A375 (cell line): ENCODE measurements at places on chromosomes 6 and 20. TPM values are rescaled to one million over a fixed set of nuclear protein-coding genes. Genes with fewer than 3 reads are reported as not detected.

PHACTR1 gene
- 0.23 and 0.61 TPM in 2 replicates for total RNA-seq

RBPJL gene
- not detected in 2 replicates for total RNA-seq

RGS17 gene
- 0.53 and 2.1 TPM in 2 replicates for total RNA-seq

LGSN gene
- not detected in 2 replicates for total RNA-seq

POM121L2 gene
- not detected in 2 replicates for total RNA-seq

VSTM2L gene
- 0.19 TPM in 1 of 2 replicates, not detected in the other for total RNA-seq

CD40 gene
- total RNA-seq: 5.4 and 6.1 TPM in 2 replicates

KHDC1L gene
- total RNA-seq: not detected in 2 replicates

GLP1R gene
- total RNA-seq: not detected in 2 replicates

NRSN1 gene
- total RNA-seq: not detected in 2 replicates

CDSN gene
- not detected in 2 replicates for total RNA-seq

HRH3 gene
- total RNA-seq: not detected in 2 replicates

OR2J3 gene
- total RNA-seq: not detected in 2 replicates

MLIP gene
- 0.49 TPM in 1 of 2 replicates, not detected in the other for total RNA-seq

PRICKLE4 gene
- total RNA-seq: not detected in 2 replicates

RAB23 gene
- total RNA-seq: 3.6 and 5.2 TPM in 2 replicates

PRPH2 gene
- not detected in 2 replicates for total RNA-seq

AIF1 gene
- not detected in 2 replicates for total RNA-seq

NT5E gene
- total RNA-seq: 68.9 and 75.3 TPM in 2 replicates

PDE7B gene
- total RNA-seq: 0.96 and 1.6 TPM in 2 replicates

CGA gene
- total RNA-seq: not detected in 2 replicates

CENPW gene
- total RNA-seq: 14.4 and 21.5 TPM in 2 replicates

ARMC12 gene
- total RNA-seq: 0.34 and 1.2 TPM in 2 replicates

MCCD1 gene
- not detected in 2 replicates for total RNA-seq

WFDC10B gene
- total RNA-seq: not detected in 2 replicates

TENT5A gene
- 4.4 and 4.5 TPM in 2 replicates for total RNA-seq

NR2E1 gene
- 0.05 TPM in 1 of 2 replicates, not detected in the other for total RNA-seq

ZMYND8 gene
- 58.2 and 60.7 TPM in 2 replicates for total RNA-seq

C2 gene
- total RNA-seq: 0.15 TPM in 1 of 2 replicates, not detected in the other

CAGE1 gene
- 0.03 and 0.15 TPM in 2 replicates for total RNA-seq

FBXO5 gene
- total RNA-seq: 17.5 and 19.5 TPM in 2 replicates

BMP6 gene
- total RNA-seq: 1.7 and 2.4 TPM in 2 replicates

VSX1 gene
- total RNA-seq: not detected in 2 replicates

TPD52L1 gene
- 44.5 and 50.9 TPM in 2 replicates for total RNA-seq

SRSF12 gene
- 0.04 and 0.05 TPM in 2 replicates for total RNA-seq

RHAG gene
- total RNA-seq: not detected in 2 replicates

PIGU gene
- 19.4 and 26.4 TPM in 2 replicates for total RNA-seq

BPI gene
- not detected in 2 replicates for total RNA-seq

PGBD1 gene
- total RNA-seq: 2.0 and 3.2 TPM in 2 replicates

IL17A gene
- total RNA-seq: not detected in 2 replicates

BCAS4 gene
- total RNA-seq: 9.0 and 20.6 TPM in 2 replicates

ANKRD6 gene
- 0.91 and 2.7 TPM in 2 replicates for total RNA-seq

KIF6 gene
- total RNA-seq: 2.5 and 2.7 TPM in 2 replicates

RIMS4 gene
- total RNA-seq: 0.19 TPM in 1 of 2 replicates, not detected in the other

OPN5 gene
- total RNA-seq: not detected in 2 replicates

ANGPT4 gene
- total RNA-seq: 0.05 TPM in 1 of 2 replicates, not detected in the other

TRIM10 gene
- not detected in 2 replicates for total RNA-seq

ZNF341 gene
- total RNA-seq: 3.0 and 3.9 TPM in 2 replicates

C4B gene
- total RNA-seq: 1.8 and 2.1 TPM in 2 replicates

SLC17A1 gene
- not detected in 2 replicates for total RNA-seq

MEP1A gene
- total RNA-seq: not detected in 2 replicates

LY6G6D gene
- total RNA-seq: not detected in 2 replicates

TMC2 gene
- total RNA-seq: not detected in 2 replicates

HLA-DMA gene
- 46.9 and 55.9 TPM in 2 replicates for total RNA-seq
